GM20000 (cell line): ENCODE measurements at places on chromosomes 11 and 22.

DNA sequence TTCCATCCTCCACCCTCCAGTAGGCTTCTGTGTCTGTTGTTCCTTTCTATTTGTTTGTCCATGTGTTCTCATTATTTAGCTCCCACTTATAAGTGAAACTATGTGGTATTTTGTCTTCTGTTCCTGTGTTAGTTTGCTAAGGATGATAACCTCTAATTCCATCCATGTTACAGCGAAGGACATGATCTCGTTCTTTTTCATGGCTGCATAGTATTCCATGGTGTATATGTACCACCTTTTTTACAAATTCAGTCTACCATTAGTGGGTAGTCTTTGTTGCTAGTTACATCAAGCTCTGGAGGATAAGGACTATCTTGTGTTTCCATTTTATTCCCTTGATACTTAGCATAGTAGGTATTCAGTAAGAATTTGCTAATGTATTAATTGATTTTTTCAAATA, 664.2 kb upstream of the FAT3 start:
- no peak for DNase-seq

DNA sequence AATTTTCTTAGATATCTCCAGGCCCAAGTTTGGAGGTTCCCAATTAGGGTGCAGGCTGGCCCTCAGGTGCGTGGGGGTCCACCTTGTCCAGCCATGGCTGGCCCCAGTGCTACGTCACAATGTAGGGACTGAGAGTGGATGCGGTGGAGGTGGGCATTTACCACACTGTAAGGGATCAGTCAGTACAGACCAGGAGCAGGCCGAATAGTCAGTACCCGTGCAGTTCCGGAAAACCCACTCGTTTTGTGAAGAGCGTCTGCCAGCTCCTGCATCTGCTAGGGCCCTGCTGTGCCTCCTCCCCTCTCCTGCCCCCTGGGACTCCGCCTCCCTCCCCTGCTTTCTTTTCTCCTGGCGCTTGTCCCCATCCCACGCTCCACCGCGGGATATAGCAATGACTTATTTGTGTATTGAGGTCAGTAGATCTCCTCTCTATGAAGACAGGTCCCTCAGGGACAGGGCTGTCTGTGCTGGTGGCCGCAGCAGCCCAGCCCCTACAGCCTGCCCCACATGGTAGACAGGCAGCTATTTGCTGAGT, 50.4 kb upstream of the SEPTIN5 start:
- no peak for DNase-seq

DNA sequence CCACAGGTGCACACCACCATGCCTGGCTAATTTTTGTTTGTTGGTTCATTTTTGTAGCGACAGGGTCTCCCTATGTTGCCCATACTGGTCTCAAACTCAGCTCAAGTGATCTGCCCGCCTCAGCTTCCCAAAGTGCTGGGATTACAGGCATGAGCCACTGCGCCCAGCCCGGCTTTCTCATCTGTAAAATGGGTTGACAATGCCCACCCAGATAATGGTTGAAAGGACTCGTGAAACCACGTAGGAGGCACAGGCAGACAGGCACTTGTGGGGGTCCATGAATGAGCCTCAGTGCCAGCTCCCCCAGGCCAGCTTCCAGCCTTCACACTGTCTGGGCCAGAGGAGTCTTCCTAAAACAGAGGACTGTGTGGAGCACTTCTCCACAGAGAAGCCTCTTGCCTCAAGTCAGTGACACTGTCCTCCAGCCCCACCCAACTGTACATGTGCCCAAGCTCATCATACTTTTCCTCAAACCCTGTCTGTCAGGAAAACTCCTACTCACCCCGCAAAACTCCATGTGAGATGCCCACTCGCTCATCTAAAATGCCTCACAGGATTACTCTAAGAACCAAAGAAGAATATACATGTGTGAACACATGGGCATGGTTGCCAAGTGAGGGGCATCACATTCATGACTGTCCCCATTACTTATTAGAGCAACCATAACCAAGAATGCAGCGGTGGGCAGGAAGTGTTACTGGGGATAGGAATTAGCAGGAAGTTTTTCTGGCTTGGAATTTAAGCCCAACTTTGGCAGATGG, 32.1 kb upstream of the WNT7B start:
- no peak for DNase-seq

DNA sequence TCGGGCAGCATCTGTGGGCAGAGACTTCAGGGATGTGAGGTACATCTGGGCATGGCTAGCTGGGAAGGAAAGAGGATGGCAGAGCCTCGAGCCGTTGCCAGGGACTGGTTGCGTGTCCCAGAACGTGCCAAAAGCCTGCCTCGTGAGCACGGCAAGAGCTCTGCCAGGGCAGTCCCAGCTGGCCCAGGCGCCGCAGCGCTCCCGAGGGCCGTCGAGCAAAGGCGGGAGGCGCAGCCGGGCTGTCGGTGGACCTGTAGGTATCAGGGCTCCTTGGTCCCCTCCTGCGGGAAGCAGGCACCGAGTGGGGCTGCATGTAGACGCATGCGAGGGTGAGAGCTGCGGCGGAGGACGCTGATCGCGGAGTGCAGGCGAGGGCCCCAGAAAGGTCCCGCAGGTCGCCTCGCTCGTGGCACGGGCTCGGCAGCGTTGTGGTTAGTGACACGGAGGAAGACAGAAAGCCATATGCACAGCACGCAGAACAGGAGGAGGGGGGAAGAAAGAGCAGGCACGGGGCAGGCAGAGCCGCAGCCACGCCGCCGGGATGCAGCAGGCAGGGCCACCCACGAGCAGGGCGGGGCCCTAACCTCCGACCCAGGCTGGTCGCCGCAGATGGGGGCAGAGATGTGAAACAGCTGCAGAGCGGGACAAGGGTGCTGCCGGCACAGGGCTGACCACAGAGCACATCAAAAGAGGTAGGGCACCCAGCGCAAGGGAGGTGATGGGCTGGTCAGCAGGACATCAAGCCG, 18.0 kb downstream of the LSP1 start:
- no peak for DNase-seq
